Heart left ventricle (tissue), 16 donors: ENCODE measurements at places on chromosomes 4 and X. TPM values are rescaled to one million over a fixed set of nuclear protein-coding genes. Genes with fewer than 3 reads are reported as not detected.

DNA sequence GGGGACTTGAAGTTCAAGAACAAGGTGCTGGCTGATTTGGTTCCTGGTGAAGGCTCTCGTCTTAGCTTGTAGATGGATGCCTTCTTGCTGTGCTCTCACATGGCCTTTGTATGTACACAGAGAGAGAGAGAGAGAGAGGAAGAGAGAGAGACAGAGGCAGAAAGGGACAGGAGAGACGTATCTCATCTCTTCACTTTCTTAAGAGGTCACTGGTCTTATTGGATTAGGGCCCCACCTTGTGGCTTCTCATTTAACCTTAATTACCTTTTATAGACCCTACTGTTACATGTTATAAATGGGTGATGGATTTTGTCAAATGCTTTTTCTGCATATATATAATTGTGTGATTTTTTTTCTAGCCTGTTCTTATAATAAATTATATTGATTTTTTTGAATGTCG is 1444.2 kb downstream of the ADGRL3 start:
- no peak for DNase-seq

DNA sequence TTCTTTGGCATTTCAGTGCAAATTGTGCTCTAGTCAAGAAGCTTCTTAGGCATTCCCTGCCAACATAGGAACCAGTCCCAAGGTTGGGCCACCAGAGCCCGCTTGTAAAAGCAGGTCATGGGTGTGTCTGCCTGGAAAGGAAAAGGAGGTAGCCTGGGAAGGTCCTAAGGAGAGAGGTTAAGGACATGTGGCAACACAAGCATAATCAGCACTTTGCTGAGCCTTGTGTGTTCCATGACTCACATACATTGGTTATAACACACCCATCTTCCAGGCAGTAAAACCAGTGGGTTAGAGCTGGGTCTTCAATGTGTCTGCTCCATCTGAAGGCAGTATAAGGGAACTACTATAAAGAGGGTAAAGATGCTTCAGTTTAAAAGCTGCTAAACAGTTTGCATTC is 165.0 kb downstream of the FHIP1A start:
- no peak for DNase-seq

- no peak for DNase-seq
Measured at GRCh38 chrX:9392445-9392844, 72.4 kb upstream of the TBL1X start.

DNA sequence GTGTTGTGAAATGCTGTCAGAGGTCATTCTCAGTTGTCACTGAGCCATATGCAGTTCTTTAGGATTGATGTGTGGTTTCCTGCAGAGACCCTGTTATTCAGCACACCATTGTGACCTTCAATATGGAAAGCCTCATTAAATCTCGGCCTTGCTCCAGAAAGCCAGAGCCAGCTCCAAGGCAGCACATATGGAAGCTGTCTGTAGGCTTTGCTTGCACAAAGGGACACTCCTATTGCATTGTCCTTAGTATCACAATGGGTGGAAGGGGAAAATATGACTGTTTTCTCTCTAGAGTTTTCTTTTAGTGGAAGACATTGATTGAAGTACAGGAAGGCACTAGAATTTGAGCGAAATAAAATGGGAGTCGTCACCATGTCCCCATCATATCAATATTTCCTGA is 179.0 kb downstream of the CEP135 start:
- DNase-seq: no peak

- no peak for DNase-seq
Measured at GRCh38 chrX:41823402-41823801, 99.4 kb downstream of the GPR82 start.

DNA sequence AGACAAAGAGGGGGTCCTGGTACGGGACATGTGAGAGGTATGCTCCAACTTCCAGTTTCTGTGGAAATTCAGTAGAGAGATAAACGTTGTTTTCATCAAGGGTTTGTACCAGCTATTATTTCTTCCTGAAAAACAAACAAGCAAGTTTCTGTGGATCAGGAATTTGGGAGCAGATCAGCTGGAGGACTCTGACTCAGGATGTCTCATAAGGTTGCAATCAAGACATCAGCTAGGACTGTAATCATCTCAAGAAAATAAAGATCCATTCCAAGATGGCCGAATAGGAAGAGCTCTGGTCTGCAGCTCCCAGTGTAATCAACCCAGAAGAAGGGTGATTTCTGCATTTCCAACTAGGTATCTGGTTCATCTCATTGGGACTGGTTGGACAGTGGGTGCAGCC is 23.5 kb upstream of the NFKB1 start:
- no peak for DNase-seq

DNA sequence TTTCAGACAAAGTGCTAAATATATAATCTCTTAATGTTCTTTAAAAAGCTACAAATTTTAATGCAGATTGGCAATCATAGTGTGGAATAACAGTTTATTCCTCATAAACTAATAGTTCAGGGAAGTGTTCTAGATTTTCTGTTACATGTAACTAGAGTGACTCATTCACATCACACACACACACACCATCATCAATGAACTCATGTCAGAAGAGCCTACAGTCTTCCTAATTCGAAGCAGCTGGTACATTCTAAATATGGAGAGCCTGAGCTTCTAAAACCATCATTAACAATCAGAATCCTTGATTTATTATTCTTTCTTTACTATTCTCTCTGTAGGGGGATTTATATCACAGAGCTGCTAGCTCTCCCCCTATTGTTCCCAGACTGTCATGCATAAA is 49.6 kb downstream of the DKK2 start:
- DNase-seq: no peak

- no peak for DNase-seq
Measured at GRCh38 chrX:153306527-153307115, 14.9 kb downstream of the PNMA6F start.

GRCh38 chr4:1494416-1495315 is 88.4 kb upstream of the NKX1-1 start:
- no peak for DNase-seq

DNA sequence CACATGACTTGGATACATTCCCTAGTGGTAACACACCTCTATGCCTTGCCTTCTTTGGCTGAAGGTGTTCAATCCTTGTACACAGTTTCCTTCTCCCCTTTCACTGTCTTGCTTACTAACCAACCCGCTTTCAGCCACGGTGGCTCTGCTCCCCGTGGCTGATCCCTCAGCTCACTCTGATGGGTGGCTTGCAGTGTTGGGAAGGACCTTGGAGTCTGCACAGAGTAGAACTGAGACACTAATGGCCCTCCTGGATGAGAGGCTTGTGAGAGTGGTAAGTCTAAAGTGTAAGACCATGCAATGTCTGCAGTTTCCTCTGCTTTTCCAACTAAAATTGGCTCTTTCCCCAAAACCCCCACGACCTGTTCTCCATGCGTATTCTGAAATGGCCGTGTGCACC is 46.0 kb upstream of the GNPDA2 start:
- no peak for DNase-seq

DNA sequence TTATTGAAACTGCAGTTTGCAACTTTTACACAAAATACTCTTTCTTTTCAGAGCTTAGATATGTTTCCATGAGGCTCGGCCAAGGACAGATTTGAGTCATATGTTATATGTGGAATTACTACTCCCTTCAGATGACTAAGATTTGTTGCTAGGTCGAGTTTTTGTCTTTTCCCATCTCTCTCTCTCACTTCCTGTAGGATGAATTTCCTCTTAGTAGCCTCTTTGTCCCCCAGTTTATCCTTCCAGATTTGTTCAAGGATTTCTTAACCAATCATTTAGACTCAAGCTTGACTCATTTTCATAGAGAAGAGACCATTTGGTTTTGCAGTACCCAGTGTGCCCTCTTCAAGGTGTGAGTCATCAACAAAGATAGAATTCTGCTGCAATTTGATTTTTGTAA is 209.2 kb downstream of the GLUD2 start:
- no peak for DNase-seq

DNA sequence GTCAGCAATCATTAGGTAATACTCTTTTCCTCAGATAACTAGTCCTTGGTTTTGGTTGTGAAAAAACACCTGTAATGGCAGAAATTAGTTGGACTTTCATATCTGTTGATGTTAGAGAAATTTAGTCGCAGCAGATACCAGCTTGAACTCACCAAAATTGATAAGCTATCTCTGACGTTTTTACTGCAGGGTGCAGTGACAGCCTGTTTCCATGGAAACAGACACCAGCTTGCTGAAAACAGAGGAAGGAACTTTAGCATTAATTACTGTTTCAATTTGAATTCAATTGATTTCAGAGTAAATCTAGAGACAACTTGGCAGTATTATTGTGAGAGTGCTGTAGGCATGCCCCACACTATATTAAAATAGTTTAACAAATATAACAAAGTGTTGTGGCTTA is 246.5 kb downstream of the PPP1R2C start:
- no peak for DNase-seq

DNA sequence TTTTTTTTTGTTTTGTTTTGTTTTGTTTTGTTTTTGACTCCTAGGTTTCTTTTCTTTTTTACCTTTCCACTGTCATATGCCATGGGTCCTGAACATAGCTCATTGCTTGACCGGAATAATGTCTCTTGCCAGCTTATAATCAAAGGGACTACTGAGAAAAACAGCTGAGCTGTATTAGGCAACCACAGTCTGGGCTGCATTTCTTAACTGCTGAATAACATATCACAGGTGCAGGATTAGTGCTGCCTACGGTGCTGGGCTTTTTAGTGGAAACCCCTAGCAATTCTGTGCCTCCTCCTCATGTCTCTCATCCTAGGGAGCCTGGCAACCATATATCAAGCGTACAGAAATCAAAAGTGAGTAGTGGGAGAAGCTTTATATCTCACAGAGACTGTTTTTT is 333.5 kb downstream of the BMPR1B start:
- no peak for DNase-seq

DNA sequence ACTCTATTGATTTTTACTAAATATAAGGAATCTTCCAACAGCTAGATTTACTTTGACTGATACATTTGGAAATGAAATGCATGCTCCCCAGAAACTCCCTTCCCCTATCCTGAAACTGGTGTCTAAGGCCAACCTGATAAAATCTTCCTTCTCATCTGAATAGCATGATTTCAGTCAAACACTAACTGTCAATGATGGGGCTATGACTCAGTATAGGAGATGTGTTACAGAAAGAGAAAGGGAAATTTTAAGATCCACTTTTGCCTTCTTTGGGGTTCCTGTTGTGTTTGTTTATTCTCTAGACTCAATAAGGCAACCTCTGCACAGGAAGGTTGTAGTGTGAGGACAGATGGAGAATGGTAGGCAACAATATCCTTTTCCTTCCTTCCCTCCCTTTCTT is 160.7 kb downstream of the MOSPD2 start:
- no peak for DNase-seq

GRCh38 chr4:3252831-3253641 is 4.1 kb downstream of the MSANTD1 start:
- DNase-seq: peak; percentile 20

DNA sequence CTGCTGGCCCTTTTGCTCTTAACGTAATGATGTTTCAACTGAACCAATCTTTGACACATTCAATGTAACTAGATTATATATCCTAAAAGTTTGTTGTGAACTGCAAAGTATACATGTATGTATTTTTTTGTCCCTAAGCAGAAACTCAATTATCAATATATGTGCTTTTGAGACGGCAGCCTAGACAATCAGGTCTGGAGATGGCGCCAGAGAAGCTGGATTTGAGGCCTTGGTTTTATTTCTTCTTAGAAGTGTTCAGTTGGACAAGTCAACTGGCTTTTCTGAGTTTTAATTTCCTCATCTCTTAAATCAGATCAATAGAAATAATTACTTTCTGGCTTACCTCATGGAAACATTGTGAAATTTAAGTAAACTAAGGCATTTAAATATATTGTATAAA is 62.5 kb downstream of the DCAF8L1 start:
- DNase-seq: no peak

- peak; percentile 40 for DNase-seq
Measured at GRCh38 chrX:150692831-150693724, at the start of gene MTMR1. MTMR1 (plus strand) TSS chrX:150693396; CDS start chrX:150693531, 135 bp downstream.

GRCh38 chrX:17550011-17550410 is 175.0 kb downstream of the NHS start:
- no peak for DNase-seq

DNA sequence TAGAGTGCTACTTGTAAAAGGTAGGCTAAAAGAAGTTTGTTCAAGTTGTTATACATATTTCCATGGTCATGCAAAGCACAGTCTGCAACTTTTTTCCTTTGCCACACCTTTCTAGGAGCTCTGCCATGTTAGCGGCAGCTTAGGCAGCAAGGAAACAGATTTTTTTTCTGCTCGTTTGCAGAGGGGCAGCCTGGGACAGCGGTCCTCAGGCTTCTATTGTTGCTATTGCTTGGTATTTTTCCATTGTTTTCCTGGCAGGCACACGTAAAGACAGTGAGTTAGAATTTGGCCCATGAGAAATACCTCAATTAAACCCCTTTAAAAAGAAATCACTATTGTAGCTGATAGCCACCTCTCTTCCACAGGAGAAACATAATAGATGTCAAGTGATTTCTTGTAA is 391.4 kb downstream of the SH2D1A start:
- no peak for DNase-seq

- no peak for DNase-seq
Measured at GRCh38 chr4:113043591-113043990, 5.9 kb upstream of the ANK2 start.

GRCh38 chr4:14924812-14925344 is 77.4 kb upstream of the CPEB2 start:
- DNase-seq: no peak

- DNase-seq: peak; percentile 95
Measured at GRCh38 chr4:128635141-128635954, 174.2 kb upstream of the JADE1 start.

DNA sequence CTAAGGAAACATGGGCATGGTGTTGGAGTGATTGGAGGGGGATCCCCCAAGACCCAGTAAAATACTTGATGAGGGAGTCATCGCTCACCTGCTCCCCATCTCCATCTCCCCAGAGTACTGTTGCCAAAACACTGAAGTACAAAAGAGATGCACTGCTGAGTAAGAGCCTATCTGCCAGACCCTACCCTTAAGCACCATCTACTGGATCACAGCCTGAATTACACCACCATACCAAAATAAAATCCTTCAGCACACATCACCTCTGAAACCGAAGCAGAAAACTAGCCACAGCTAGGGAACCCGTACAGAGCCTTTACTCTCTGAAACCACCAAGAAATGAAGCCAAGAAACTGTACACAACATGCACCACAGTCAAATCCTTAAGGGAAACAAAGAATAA is 466.3 kb upstream of the ACTRT1 start:
- DNase-seq: no peak

DNA sequence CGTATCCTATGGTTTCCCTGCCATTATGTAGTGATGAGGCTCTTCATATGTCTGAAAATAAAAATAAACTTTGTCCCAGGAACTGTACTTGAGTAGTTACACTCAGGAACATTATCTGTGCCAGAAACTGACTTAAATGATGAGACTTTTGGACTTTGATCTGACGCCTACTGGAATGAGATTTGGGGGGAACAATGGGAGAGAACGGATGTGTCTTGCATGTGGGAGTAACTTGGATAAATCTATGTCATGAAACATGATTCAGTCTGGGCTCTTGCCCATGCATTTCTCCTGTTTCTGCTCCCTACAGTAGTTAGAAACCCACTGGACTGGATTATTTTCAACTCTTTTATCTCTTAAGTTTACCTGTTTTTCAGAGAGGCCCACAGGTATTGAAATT is 2351.4 kb downstream of the PCDH7 start:
- no peak for DNase-seq

The USP17L5 gene
- total RNA-seq: not detected

The SYP gene
- total RNA-seq: 2.7 TPM

The ADH7 gene
- total RNA-seq: not detected

The ALB gene
- total RNA-seq: 0.21 TPM

The TMEM144 gene
- 8.2 TPM for total RNA-seq

The CYTL1 gene
- total RNA-seq: not detected

The PDCL2 gene
- not detected for total RNA-seq

The POLA1 gene
- total RNA-seq: 4.1 TPM

The NDNF gene
- total RNA-seq: 3.0 TPM

The TCEAL7 gene
- 2.4 TPM for total RNA-seq

The MAGEB10 gene
- not detected for total RNA-seq

The ZFP42 gene
- not detected for total RNA-seq

The GAGE12C gene
- total RNA-seq: not detected

The SPIN2A gene
- not detected for total RNA-seq
